ENCODE measurements at places on chromosomes 13 and 19.

- DNase-seq: no peak
Observed at GRCh38 chr13:97798836-97799235, 154.6 kb upstream of the IPO5 start.

DNA sequence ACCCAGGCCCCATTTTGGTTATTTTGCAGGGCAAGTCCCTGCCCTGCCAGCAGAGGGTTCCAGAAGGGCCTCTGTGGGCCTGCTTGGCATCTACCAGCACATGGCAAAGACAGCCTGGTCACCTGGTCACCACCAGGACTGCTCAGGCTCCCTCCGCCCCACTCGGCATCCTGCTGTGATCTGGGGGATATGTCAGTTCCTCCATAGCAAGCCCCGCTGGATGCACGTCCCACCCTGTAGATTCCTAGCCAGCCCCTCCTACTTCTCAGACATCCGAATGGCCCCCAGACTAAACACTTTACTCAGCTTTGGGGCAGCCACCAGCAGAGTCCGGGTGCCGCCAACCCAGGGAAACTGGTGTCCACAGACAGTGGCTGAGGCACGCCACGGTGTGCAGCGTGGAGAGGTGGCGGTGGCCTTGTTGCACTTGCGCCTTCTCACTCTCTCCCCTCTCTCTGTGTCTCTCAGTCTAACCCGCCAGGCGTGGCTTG, 31.8 kb upstream of the USE1 start:
- no peak for DNase-seq

DNA sequence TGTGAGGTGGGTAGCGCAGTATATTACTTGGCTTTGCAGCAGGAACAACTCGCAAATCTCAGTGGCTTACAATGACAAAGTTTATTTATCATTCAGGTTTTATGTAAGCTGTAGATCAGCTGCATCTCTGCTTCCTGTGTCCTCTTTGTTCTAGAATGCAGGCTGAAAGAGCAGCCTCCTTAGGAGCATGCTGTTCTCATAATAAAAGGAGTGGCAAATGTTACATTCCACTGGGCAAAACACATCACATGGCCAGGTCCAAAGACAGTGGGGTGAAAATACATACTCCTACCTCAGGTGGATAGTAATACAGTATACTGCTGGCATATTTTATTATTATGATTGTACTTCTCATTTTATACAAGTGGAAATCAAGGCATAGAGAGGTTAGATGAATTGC, 1.2 kb upstream of the CSNK1A1L start:
- DNase-seq: no peak

GRCh38 chr19:2154587-2155075, 3.3 kb upstream of the AP3D1 start:
- no peak for DNase-seq

DNA sequence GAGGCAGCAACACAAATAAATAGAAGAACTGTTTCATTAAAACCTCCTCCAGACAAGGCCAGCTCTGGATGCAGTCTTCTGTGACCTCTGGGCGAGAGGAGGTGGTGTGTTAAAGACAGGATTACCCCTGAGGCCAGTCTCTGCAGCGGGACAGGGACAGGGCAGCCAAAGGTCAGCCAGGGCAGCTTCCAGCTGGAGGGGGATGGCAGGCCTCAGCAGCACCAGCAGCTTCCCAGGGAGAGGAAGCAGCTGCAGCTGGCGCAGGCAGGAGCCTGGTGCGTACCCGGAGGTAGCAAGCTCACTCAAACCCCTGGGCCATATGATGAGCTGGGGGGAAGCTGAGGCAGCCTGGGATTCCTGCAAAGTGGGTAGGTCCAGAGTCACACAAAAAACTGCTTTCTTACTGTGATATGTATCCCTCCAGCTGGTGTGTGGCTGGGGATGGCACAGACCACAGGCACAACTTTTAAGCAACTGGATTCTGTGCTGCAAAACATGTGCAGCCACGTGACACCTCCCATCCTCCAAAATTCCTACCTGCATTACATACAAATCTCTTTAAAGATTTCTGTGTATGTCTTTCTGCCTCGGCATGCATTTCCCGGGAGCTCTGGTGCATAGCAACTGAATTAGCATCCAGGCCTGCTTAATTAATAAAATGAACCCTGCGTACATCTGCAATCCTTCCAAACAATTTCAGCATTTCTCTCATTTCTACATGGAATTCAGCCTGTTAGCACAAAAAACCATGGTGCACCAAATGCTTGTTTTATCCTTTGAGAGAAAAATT, 238.3 kb upstream of the MAB21L1 start:
- DNase-seq: no peak

DNA sequence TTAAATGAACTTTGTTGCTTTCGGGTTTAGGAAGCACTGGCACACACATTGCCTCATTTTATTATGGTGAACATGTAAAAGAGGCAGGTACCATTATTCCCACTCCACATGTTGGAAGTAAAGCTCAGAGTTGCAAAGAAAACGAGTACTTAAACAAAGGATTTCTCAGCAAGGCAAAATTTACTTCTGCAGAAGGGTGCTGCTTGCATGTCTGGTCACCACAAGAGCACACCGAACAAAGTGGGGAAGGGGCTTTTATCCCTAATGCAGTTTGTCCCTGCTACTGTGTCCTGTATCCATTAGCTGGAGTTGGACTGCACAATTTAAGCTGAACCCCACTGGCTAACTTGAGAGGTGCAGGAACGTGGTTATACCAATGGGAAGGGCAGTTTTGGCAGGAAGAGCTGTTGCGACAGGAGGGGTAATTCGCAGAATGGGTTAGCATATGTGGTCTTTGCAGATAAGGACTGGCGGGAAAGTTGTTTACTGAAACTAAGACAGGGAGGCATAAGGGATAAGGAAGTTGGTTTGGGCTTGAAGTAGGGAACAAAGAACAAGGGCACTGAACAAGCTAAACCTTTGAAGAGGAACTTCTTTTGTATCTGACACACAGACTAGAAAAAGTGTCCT, 545.5 kb downstream of the UQCRFS1 start:
- no peak for DNase-seq

- DNase-seq: no peak
Observed at GRCh38 chr19:50542943-50543342, 25.3 kb downstream of the LRRC4B start.

- DNase-seq: no peak
Observed at GRCh38 chr13:33007237-33007636, 9.0 kb upstream of the KL start.

GRCh38 chr19:45162608-45163143, 1.9 kb upstream of the NKPD1 start:
- no peak for DNase-seq

GRCh38 chr13:51967482-51968446, 43.5 kb downstream of the ATP7B start:
- no peak for DNase-seq

DNA sequence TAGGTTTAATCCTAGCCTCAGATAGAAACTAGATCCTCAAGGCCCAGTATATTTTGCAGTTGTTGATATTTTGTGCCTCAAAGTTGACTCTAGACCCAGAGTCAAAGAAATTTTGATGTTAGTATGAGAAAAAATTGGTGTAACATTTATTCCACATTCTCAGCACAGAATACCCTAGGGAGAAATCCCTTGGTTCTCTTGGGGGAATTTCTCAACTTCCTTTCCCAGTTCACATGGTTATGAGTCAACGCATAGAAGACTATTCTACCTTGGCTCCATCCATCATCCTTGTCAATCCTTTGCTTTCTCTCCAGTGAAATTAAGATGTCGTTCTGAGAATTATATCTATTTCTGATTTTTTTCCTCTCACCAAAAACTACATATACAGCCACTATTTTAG, 145.3 kb downstream of the POSTN start:
- DNase-seq: no peak
